ENCODE measurements at places on chromosomes 12 and 14.

- no peak for DNase-seq
Observed at GRCh38 chr12:6386038-6386437, 2.1 kb downstream of the LTBR start.

GRCh38 chr12:22059976-22060647, 14.1 kb downstream of the CMAS start:
- no peak for DNase-seq

DNA sequence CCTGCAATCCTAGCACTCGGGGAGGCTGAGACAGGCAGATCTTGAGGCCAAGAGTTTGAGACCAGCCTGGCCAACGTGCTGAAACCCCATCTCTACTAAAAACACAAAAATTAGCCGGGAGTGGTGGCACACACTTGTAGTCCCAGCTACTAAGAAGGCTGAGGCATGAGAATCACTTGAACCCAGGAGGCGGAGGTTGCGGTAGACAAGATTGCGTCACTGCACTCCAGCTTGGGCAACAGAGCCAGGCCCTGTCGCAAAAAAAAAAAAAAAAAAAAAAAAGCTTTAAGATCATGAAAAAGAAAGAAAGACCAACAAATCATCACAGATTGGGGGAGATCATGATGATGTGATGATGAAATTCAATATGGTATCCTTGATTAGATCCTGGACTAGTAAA, 30.6 kb downstream of the WDR89 start:
- DNase-seq: no peak

GRCh38 chr14:55578511-55578910, 1.5 kb upstream of the KTN1 start:
- no peak for DNase-seq

GRCh38 chr12:126993898-126994297, 1273.1 kb upstream of the TMEM132C start:
- no peak for DNase-seq

DNA sequence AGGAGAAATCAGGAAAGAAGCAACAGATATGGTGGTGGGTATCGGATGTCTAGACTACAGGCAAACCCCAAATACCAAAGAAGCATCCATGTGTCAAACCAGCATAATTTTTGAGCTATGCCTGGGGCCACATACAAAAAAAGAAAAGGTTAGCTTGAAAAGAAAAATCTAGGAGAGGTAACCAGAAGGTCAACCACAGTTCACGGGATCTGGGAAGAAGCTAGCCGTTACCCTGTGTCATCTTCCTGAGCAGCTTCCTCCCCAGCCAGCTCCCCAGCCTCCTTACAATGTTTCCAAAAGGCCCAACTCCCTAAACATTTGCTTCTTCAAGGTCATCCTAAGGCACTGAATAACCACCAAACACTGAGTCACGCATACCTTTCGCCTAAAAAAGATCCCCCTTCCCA, 3.1 kb downstream of the SINHCAF start:
- DNase-seq: no peak

- DNase-seq: no peak
Observed at GRCh38 chr12:65699251-65699650, 125.0 kb upstream of the HMGA2 start.
